Skeletal muscle tissue (tissue), 5 donors: ENCODE measurements at places on chromosomes 16 and 17. TPM values are rescaled to one million over a fixed set of nuclear protein-coding genes. Genes with fewer than 3 reads are reported as not detected.

Gene NUPR1
- 3.7 TPM for total RNA-seq

Gene TMED6
- total RNA-seq = not detected

Gene HLF
- total RNA-seq = 4.7 TPM

Gene KLHL10
- total RNA-seq = not detected

Gene KCNAB3
- 0.52 TPM for total RNA-seq

Gene CNGB1
- total RNA-seq = not detected

Gene RHBDF1
- total RNA-seq = 19.8 TPM

Gene ACSM5
- 0.52 TPM for total RNA-seq

Gene IGSF6
- 3.1 TPM for total RNA-seq
